ENCODE measurements at places on chromosomes 16 and 17. TPM values are rescaled to one million over a fixed set of nuclear protein-coding genes. Genes with fewer than 3 reads are reported as not detected.

GRCh38 chr17:21358682-21359482, 17.3 kb upstream of the KCNJ12 start:
- no peaks in the 10 kb centered on the region for H3K36me3 ChIP-seq
- H3K4me3 ChIP-seq = no peak overlapping the region
- no peak overlapping the region for H3K27ac ChIP-seq
- H3K27me3 ChIP-seq = no peaks in the 10 kb centered on the region

GRCh38 chr16:75053791-75054555, 55.1 kb downstream of the ZNRF1 start:
- peaks cover 53% of the 10 kb centered on the region for H3K4me1 ChIP-seq
- H3K27ac ChIP-seq = peak overlapping the region; percentile 38
- H3K4me3 ChIP-seq = no peak overlapping the region
- H3K36me3 ChIP-seq = no peaks in the 10 kb centered on the region

GRCh38 chr16:48560692-48561091, 49.3 kb downstream of the N4BP1 start:
- no peak overlapping the region for H3K4me3 ChIP-seq
- H3K27ac ChIP-seq = no peak overlapping the region
- H3K36me3 ChIP-seq = no peaks in the 10 kb centered on the region
- peaks cover 31% of the 10 kb centered on the region for H3K4me1 ChIP-seq
- DNase-seq = no peak

- H3K36me3 ChIP-seq = no peaks in the 10 kb centered on the region
- no peak overlapping the region for H3K4me3 ChIP-seq
- no peaks in the 10 kb centered on the region for H3K4me1 ChIP-seq
- DNase-seq = no peak
- H3K27ac ChIP-seq = no peak overlapping the region
Observed at GRCh38 chr16:26497896-26498295, 568.8 kb upstream of the C16orf82 start.

GRCh38 chr16:11264155-11264832, 4.8 kb downstream of the TNP2 start:
- no peaks in the 10 kb centered on the region for H3K36me3 ChIP-seq
- no peak overlapping the region for H3K4me3 ChIP-seq
- no peak for DNase-seq
- H3K4me1 ChIP-seq = peaks cover under 1% of the 10 kb centered on the region
- no peak overlapping the region for H3K27ac ChIP-seq

- peaks cover 35% of the 10 kb centered on the region for H3K4me1 ChIP-seq
- DNase-seq = peak; percentile 69
- H3K27me3 ChIP-seq = no peaks in the 10 kb centered on the region
- peak overlapping the region; percentile 95 for H3K4me3 ChIP-seq
Observed at GRCh38 chr16:86502856-86503748, 7.2 kb upstream of the FOXF1 start.

- no peak for DNase-seq
- H3K36me3 ChIP-seq = no peaks in the 10 kb centered on the region
- H3K4me1 ChIP-seq = peaks cover 14% of the 10 kb centered on the region
- H3K27me3 ChIP-seq = no peaks in the 10 kb centered on the region
- no peak overlapping the region for H3K27ac ChIP-seq
Observed at GRCh38 chr16:24609417-24609739, 70.0 kb downstream of the RBBP6 start.

GRCh38 chr16:14309001-14309886, 238.1 kb downstream of the MRTFB start:
- no peaks in the 10 kb centered on the region for H3K36me3 ChIP-seq
- peak overlapping the region; percentile 76 for H3K27ac ChIP-seq
- H3K27me3 ChIP-seq = no peaks in the 10 kb centered on the region
- no peaks in the 10 kb centered on the region for H3K4me1 ChIP-seq
- H3K4me3 ChIP-seq = peak overlapping the region; percentile 5
- no peak for DNase-seq

GRCh38 chr17:19647697-19648474, 665 bp upstream of the ALDH3A2 start:
- no peaks in the 10 kb centered on the region for H3K27me3 ChIP-seq
- peak overlapping the region; percentile 86 for H3K27ac ChIP-seq
- peaks cover 63% of the 10 kb centered on the region for H3K4me1 ChIP-seq

DNA sequence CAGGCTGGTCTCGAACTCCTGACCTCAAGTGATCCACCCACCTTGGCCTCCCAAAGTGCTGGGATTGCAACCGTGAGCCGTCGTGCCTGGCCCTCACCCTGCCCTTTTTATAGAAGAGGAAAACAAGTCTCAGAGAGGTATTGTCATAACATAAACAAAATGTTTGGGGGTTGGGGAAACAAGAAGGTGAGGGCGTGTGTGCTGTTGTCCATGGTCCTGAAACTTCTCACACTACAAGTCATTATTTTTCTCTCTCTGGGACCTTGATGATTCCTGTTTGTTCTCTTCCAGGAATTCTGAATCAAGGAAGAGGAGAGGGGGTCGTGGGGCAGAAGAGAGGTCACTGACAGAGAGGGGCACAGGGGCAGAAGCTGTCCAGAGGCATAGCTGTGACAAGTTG, 160.2 kb upstream of the LHX1 start:
- no peaks in the 10 kb centered on the region for H3K4me1 ChIP-seq
- DNase-seq = no peak
- H3K27me3 ChIP-seq = peaks cover 12% of the 10 kb centered on the region
- no peak overlapping the region for H3K27ac ChIP-seq

- DNase-seq = no peak
- peak overlapping the region; percentile 72 for H3K4me3 ChIP-seq
- peaks cover 18% of the 10 kb centered on the region for H3K36me3 ChIP-seq
- peak overlapping the region; percentile 96 for H3K27ac ChIP-seq
Observed at GRCh38 chr17:75262112-75262606, 480 bp downstream of the MRPS7 start.

DNA sequence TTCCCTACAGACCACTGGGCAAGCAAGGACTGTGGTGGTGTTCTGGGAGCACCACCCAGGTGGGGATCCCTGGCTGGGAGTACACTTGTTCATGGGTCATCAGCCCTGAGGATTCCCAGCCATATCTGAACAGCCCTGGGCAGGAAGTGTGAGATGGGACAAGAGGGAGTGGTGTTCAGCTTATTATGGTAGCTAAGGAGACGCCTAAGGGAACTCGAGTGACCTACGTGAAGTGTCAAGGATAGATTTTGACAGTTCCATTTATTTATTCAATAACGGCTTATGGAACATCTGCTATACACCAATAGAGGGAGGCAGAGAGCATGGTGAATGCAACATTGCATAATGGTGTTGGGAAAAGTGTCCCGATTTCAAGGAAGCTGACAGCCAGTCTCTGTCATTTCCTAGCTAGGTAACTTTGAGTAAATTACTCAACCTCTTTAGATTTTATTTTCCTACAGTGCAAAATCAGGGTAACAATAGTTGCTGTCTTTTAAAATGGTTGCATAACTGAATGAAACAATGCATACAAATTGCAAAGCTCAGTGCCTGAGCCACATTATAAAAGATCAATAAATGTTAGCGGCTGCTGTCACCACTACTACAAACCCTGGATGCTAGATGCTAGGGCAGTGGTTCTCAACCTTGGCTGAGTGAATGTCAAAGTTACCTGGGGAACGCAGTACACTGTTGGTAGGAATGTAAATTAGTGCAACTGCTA, 534.1 kb downstream of the GRIN2A start:
- DNase-seq = no peak
- no peaks in the 10 kb centered on the region for H3K4me1 ChIP-seq
- no peak overlapping the region for H3K27ac ChIP-seq
- H3K27me3 ChIP-seq = no peaks in the 10 kb centered on the region

GRCh38 chr16:87332150-87332549, 15.0 kb upstream of the C16orf95 start:
- H3K4me1 ChIP-seq = peaks cover 9% of the 10 kb centered on the region
- no peak overlapping the region for H3K27ac ChIP-seq
- H3K27me3 ChIP-seq = no peaks in the 10 kb centered on the region
- no peak overlapping the region for H3K4me3 ChIP-seq

- no peaks in the 10 kb centered on the region for H3K36me3 ChIP-seq
- no peaks in the 10 kb centered on the region for H3K4me1 ChIP-seq
- peaks cover 3% of the 10 kb centered on the region for H3K27me3 ChIP-seq
- no peak for DNase-seq
- H3K27ac ChIP-seq = no peak overlapping the region
Observed at GRCh38 chr17:3679531-3680126, 11.0 kb downstream of the EMC6 start.

GRCh38 chr17:31413874-31414549, 22.5 kb downstream of the RAB11FIP4 start:
- no peak overlapping the region for H3K27ac ChIP-seq
- no peak overlapping the region for H3K4me3 ChIP-seq
- H3K27me3 ChIP-seq = no peaks in the 10 kb centered on the region
- H3K36me3 ChIP-seq = no peaks in the 10 kb centered on the region
- no peaks in the 10 kb centered on the region for H3K4me1 ChIP-seq
- peak; percentile 56 for DNase-seq

GRCh38 chr17:19242926-19243325, 5.8 kb downstream of the EPN2 start:
- DNase-seq = peak; percentile 34
- no peaks in the 10 kb centered on the region for H3K27me3 ChIP-seq
- H3K27ac ChIP-seq = no peak overlapping the region
- no peak overlapping the region for H3K4me3 ChIP-seq

GRCh38 chr17:49861150-49861884, 13.4 kb upstream of the TAC4 start:
- no peak for DNase-seq
- no peaks in the 10 kb centered on the region for H3K27me3 ChIP-seq
- no peak overlapping the region for H3K27ac ChIP-seq
- H3K36me3 ChIP-seq = no peaks in the 10 kb centered on the region
- no peak overlapping the region for H3K4me3 ChIP-seq

- H3K27ac ChIP-seq = peak overlapping the region; percentile 57
- H3K36me3 ChIP-seq = no peaks in the 10 kb centered on the region
- H3K4me1 ChIP-seq = peaks cover 20% of the 10 kb centered on the region
- no peaks in the 10 kb centered on the region for H3K27me3 ChIP-seq
Observed at GRCh38 chr17:29699283-29699682, 76.6 kb upstream of the CORO6 start.

DNA sequence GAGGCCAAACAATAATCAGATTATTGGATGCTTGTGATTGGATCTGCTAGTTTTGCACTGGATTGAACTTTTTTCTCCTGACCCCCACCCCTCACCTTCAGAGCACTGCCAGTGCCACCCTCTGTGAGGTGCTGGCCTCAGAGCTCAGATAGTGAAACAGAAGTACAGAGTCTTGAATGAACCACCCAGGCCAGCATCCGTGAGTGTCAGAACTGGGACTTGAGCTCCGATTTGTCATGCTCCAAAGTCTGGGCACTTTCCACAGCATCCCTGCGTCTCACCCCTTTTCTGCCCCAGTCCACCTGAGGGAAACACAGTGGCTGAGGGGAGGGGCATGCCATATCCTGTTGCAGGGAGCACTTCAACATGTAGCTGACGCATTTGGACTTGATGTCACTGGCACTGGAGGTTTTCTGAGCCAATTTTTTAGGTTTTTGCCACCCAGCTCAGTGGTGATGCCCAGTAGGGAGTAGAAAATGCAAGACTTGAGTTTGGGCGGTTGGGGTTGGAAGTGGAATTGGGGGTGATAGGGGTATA, 47.3 kb downstream of the SMPD3 start:
- H3K4me1 ChIP-seq = no peaks in the 10 kb centered on the region
- DNase-seq = no peak
- H3K27ac ChIP-seq = no peak overlapping the region
- no peaks in the 10 kb centered on the region for H3K27me3 ChIP-seq
- no peaks in the 10 kb centered on the region for H3K36me3 ChIP-seq

GRCh38 chr17:81000334-81000630, 8.6 kb downstream of the CHMP6 start:
- peaks cover 23% of the 10 kb centered on the region for H3K27me3 ChIP-seq
- no peak overlapping the region for H3K27ac ChIP-seq
- H3K4me3 ChIP-seq = no peak overlapping the region
- peaks cover 32% of the 10 kb centered on the region for H3K4me1 ChIP-seq
- no peak for DNase-seq
- peaks cover 22% of the 10 kb centered on the region for H3K36me3 ChIP-seq

DNA sequence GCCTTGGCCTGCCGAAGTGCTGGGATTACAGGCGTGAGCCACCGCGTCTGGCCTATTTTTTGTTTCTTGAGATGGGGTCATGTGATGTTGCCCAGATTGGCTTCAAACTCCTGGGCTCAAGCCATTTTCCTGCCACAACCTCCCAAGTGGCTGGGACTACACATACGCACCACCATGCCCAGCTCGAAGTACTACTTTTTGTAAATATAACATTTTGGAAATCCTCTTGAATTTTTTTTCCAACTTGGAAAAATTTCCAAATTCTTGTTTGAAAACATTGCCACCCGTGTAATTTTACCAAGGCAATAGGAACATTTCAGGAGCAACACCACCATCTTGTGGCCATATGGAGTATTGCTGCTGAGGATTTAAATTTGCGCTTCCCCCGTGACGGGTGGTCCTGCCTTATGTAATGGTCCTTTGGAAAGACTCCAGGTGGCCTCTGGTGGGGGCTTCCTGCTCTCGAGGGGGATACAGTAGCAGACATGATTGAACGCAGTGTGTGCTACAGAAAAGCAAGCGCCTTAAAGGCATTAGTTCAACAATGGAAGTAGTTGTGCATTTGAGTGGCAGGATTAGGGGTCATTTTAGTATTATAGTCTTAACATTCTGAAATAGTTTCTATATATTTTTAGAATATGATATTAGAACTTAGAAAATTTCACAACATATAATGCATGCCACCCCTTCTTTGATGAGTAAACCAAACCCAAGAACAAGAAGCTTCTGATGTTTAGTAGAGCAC, 8.0 kb downstream of the FLYWCH1 start:
- H3K36me3 ChIP-seq = peaks cover 46% of the 10 kb centered on the region
- DNase-seq = peak; percentile 83
- H3K4me1 ChIP-seq = peaks cover 7% of the 10 kb centered on the region
- peak overlapping the region; percentile 79 for H3K27ac ChIP-seq

DNA sequence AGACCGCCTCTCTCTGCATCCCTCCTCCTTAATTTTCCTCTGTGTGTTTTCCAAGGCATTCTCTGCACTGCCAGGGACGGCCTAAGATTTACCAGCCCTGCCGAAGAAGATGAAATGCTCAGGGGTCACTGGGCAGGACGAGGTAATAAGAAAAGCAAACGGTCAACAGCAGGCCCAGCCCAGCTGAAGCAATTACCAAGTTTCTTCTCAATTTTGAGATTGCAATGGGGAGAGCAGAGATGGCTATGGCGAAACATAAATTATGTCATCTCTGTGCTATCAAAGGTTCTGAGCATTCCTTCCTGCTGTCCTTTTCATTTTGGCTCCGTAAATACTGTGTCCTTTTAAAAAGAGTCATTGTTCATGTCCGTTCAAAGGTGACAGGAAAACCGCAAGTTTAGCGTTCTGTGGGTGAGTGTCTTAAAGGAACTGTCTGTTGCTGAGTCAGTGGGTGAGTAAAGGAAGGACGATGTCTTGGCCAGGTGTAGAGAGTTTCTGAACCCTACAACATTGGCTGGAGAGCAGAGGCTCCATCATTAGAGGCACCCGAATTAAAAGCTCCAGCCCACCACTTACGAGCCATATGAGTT, 753.9 kb upstream of the EEF2KMT start:
- H3K27me3 ChIP-seq = no peaks in the 10 kb centered on the region
- DNase-seq = no peak

GRCh38 chr16:52537516-52537915, 9.4 kb downstream of the TOX3 start:
- peaks cover 6% of the 10 kb centered on the region for H3K27me3 ChIP-seq
- no peak overlapping the region for H3K4me3 ChIP-seq
- no peaks in the 10 kb centered on the region for H3K4me1 ChIP-seq
- H3K27ac ChIP-seq = no peak overlapping the region
- H3K36me3 ChIP-seq = no peaks in the 10 kb centered on the region

The QPRT gene
- total RNA-seq = 10.4 TPM

The C16orf54 gene
- 0.82 TPM for total RNA-seq

The C16orf95 gene
- total RNA-seq = 0.36 TPM

The NXPH3 gene
- total RNA-seq = 20.2 TPM

The DHRS7C gene
- not detected for total RNA-seq

The SYT17 gene
- total RNA-seq = 0.68 TPM

The CDC6 gene
- not detected for total RNA-seq

The RPTOR gene
- total RNA-seq = 22.9 TPM

All from sigmoid colon (tissue), 7 donors.